H1 (cell line): ENCODE measurements at places on chromosomes 16 and 17.

- DNase-seq, result no peak
Measured at GRCh38 chr16:15037745-15038144, 18.1 kb downstream of the NTAN1 start.

GRCh38 chr16:22012241-22012640 is 4.3 kb downstream of the MOSMO start:
- DNase-seq, result no peak

GRCh38 chr16:67339453-67339852 is 12.8 kb downstream of the LRRC36 start:
- no peak for DNase-seq

DNA sequence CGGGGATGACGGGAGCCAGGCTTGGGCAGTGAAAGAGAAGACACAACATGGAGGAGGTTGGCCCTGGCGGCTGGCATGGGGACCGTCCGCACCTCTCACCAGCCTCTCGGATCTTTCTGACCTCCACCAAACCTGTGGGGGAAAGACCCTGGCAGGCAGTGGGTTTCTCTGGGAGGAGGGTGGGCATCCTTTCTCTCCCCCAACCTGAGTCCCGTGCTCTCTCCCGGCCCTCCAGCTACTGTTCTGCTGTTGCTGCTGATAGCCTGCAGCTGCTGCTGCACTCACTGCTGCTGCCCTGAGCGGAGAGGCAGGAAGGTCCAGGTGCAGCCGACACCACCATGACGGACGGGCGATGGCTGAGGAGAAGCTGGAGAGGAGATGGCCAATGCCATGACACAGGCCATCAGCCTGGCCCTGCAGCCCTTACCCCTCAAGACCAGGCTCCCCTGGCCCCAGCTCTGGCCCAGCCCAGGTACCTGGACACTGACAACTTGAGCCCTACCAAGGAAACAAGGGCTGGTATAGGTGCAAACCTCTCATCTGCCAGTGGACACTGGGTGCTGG is 7.4 kb downstream of the SMIM5 start:
- no peak for DNase-seq

- no peak for DNase-seq
Measured at GRCh38 chr17:56793531-56793930, 40.2 kb downstream of the C17orf67 start.

GRCh38 chr16:2178321-2179106 is 17.9 kb downstream of the CASKIN1 start:
- peak; percentile 95 for DNase-seq

DNA sequence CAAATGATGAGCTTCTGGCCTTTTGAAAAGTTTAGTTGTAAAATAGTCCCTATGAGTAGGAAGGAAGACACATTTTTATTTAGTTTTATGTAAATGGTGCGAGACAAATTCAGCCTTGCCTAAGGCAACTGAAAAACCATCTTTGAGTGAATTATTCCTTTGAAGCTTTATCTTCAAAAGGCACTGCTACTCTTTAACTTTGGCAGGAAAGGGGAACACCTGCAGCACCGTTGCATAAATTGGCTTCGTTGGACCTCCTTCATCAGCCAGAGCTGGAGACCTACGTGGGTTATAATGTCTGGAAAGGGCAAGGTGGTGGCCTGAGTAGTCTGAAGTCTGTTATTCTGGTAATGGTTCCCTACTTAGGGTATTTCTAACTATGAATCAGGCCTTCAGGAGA is 373.5 kb downstream of the KCNJ2 start:
- DNase-seq, result no peak

- DNase-seq, result no peak
Measured at GRCh38 chr17:8803531-8804420, 4.6 kb upstream of the MFSD6L start.

DNA sequence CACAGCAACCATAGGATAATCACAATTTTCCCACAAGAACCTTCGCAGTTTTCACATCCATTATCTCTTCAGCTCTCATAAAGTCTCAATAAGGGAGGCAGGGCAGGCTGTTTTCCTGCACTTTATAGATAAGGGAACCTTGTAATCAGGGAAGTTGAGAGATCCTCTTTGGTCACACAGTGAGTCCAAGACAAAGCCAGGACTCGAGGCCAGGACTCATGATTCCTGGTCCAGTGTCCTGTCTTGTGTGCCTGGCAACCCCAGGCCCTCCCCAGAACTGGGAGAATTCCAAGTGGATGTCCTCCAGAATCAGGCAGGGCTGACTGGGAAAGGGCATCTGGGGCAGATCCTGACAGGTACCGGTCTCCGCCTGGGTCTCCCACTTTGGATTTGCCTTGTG is 23.1 kb upstream of the PHF12 start:
- no peak for DNase-seq

DNA sequence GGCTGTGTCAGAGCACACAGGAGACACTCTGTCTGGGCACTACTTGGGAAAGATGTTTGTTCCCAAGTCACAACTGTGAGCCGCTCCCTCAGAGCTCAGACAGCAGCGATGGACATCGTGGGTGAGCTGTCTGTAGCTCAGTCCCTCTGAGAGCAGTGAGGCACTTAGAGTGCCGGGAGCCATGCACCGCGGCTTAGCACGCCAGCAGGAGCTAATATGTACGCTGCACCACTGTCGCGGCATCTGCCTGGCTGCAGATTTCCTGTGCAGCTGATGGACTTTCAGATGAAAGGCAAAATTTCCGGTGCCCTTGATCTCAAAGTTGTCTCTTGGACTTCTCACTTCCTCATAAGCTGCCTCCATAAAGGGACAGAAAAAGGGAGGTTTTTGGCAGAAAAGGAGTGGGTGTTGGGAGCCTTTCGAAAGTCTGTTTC is 92.8 kb upstream of the ZNF469 start:
- no peak for DNase-seq

DNA sequence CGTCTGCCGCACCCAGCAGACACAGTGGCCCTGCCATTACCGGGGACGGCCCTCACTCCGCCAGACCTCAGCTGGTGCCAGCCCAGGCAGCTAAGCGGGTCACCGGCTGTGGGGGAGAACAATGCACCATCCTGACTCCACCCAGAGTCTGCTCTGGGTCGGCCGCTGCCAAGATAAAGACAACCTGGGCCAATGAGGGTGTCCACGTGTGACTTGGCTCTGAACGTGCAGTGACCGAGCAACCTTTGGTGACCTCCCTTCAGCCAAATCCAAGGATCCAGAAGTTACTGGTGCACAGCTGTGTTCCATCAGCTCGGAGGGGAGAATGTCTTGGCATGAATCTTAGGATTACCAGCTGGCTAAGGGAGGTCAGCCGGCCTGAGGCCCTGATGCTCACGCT is 155.9 kb downstream of the NTN1 start:
- no peak for DNase-seq

DNA sequence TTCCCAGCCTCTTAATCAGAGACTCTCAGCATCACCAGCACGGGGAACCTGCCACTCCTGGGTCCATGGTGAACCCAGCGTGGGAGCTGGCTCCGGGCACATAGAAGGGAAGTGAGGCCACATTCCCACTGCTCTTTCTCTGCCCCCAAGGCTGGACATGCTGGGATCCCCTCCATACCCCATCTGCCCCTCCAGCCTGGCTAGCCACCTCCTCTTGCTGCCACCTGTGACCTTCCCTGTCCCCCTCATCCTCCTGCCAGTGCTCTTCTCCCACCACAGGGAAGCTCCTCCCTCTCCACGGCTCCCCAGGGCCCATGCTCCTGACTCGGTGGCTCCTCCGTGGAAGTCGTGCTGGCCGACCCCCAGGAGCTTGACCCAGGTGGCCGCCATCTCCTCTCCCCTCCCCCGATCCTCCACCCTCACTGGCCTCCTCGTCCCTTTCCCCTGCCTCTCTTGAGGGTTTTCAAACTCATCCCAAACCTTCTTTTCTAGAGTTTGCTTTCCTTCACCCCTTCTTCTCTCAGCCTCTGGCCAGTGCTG is 139.1 kb upstream of the CHMP6 start:
- no peak for DNase-seq

DNA sequence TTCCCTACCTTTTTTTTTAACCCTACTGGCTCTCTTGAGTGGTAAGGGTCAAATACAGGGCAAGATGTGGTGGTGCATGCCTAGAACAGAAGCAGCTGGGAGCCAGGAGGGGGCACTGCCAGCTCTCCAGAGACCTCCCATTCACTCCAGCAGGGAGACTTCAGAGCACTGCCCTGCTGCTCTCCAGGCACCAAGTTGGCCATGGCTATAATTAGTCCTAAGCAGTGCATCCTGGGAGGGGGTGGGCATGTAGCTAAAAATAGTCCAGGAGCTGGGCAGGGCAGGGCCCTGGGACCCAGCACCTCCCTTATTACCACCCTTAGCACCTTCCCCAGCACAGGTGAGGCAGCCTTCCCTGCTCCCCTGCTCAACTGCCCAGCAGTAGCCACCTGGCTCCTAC is 3.5 kb downstream of the CORO6 start:
- no peak for DNase-seq

- DNase-seq, result no peak
Measured at GRCh38 chr16:55655381-55655896, 349 bp upstream of the SLC6A2 start.

- no peak for DNase-seq
Measured at GRCh38 chr17:63700528-63701455, 867 bp upstream of the LIMD2 start.

DNA sequence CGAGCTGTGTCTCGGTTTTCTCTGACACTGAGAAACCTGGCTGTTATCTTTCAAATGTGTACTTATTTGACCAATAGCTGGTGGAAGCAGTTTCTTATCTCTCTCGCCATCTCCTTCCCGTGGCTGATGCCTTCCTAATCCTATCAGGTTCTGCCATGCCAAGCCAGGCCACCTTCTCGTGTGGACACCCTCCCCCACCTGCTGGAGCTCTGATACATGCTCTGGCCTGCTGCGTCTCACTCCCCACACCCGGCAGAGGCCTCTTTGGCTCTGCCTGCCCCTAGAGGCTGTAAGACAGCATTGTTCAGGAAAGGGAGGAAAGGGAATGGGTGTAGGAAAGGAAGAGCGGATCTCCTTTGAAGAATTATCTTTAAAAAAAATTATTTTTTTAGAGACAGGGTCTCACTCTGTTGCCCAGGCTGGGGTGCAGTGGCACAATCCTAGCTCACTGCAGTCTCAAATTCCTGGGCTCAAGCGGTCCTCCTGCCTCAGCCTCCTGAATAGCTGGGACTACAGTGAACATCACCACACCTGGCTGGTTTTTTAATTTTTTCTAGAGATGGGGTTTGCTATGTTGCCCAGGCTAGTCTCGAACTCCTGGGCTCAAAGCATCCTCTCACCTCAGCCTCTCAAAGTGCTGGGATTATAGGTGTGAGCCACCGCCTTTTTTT is 7.5 kb upstream of the ARMC5 start:
- no peak for DNase-seq

GRCh38 chr17:42135664-42136653 is 13.4 kb downstream of the HSPB9 start:
- DNase-seq, result no peak

- no peak for DNase-seq
Measured at GRCh38 chr16:49458656-49459445, 85.2 kb downstream of the C16orf78 start.

DNA sequence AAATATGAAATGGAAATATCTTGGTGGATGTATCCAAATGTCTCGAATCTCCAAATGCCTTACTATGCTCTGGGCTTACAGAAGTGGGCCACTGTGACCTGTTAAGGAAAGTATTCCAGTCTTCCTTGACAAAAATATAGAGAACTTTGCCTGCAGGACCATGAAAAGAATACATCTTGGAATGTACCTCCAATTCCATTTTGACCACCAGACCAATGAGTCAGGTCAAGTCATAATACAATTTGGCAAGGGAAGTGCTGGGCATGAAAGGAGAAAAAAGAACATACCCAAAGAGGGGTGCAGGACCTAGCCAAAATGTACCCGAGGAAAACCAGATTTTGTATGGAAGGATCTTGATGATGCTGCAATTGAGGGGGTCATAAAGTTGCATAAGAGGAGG is 1153.7 kb upstream of the GOT2 start:
- no peak for DNase-seq

DNA sequence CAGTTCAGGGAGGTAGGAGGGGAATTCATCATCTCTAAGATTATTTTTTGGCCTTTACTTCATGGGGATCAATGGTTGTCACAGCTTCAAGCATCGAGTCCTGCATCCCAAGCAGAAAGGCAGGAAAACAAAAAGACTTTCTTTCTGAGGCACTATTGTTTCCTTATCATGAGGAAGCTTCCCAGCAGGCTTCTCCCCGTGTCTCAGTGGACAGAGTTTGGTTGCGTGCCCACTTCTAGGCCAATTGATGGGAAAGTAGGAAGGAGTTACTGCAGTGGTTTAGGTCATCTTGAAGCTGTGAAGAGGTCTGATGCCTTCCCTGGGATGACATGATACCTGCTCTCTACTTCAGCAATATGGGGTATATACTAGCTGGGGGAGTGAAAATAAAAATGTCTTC is 175.3 kb upstream of the CDH13 start:
- no peak for DNase-seq

DNA sequence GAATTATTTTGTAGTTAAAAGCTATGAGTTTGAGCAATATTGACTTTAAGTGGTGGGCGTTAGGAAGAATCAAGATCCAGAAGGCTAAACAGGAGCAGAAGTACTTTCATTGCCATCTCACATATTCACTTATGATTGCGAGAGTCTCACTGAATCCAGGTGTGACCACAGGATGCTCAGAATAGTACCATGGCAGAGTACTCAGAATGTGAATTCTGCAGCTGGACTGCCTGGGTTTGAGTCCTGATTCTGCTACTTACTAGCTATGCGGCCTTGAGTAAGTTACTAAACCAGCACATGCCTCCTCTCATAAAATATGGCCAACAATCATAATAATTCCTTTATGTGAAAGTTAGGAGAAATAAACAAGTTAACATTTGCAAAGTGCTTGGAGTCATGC is 109.5 kb downstream of the CA10 start:
- no peak for DNase-seq

DNA sequence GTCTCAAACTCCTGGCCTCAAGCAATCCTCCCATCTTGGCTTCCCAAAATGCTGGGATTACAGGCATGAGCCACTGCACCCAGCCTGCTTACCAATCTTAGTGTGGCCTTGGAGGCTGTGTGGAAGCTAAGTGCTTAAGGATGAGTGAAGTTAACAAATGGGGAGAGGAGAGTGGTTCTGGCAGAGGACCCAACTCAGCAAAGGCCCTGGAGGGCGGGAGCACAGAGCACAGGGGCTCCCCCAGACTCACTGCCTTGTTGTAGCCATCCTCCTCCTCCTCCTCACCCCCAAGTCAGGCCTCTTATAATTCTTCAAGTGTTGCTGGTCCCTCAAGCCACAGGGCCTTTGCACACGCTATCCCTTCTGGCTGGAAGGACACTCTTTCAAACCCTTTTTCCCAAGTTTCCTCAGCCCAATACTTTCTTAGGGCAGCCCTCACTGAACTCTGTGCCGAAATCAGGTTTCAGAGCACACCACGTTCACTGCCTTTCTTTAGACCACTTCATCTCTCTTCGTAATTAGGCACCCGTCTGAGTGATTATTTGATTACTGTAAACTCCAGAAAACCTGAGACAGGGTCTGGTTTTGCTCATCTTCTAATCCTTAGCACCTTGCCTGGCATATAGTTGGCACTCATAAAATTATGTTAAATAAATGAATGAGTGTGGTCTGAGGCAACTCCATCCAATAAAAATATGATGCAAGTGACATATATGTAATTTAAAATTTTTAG is 23.4 kb downstream of the NGFR start:
- DNase-seq, result no peak

GRCh38 chr16:29719063-29719462 is 26.7 kb downstream of the C16orf54 start:
- DNase-seq, result no peak
